Calu3 (cell line): ENCODE measurements at places on chromosomes 13 and 19. TPM values are rescaled to one million over a fixed set of nuclear protein-coding genes. Genes with fewer than 3 reads are reported as not detected.
A peak's percentile ranks its signal among the peaks of the same experiment; 100 is the strongest.

GRCh38 chr19:11674067-11674492, 64.7 kb downstream of the ZNF823 start:
- H3K36me3 ChIP-seq: peaks cover 5% of the 10 kb centered on the region
- H3K27ac ChIP-seq: no peak overlapping the region
- H3K27me3 ChIP-seq: no peaks in the 10 kb centered on the region
- no peak overlapping the region for H3K4me3 ChIP-seq
- no peak for DNase-seq

DNA sequence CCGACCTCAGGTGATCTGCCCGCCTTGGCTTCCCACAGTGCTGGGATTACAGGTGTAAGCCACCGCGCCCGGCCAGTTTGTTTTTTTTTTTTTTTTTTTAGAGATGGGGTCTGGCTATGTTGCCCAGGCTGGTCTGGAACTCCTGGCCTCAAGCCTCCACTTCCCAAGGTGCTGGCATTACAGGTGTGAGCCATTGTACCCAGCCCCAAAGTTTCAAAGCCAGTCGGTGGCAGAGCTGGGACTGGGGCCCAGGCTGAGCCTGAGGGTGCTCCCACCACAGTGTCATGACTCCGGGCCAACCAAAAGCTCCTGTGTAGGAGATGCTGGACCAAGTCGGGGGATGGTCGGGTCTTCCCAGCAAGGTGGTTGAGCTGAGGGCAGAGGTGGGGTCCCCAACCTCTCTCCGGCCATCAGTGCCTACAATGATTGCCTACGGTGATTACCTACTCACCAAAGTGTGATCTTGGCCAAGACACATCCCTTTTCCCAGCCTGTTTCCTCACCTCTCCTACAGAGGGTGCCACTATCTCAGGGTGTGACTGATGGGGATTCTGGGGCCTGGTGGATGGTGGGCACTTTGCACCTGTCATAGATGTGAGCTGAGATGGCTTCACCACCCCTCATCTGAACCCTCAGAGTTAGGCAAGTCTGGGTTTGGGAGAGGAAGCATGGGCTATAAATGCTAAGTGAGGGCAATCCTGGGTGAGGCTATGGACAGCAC, 5.9 kb upstream of the SAMD1 start:
- H3K27me3 ChIP-seq: no peaks in the 10 kb centered on the region
- H3K27ac ChIP-seq: no peak overlapping the region

GRCh38 chr19:4279530-4280422, 710 bp downstream of the SHD start:
- H3K4me1 ChIP-seq: no peaks in the 10 kb centered on the region
- H3K36me3 ChIP-seq: no peaks in the 10 kb centered on the region
- H3K4me3 ChIP-seq: peak overlapping the region; percentile 4
- DNase-seq: no peak
- no peak overlapping the region for H3K27ac ChIP-seq

DNA sequence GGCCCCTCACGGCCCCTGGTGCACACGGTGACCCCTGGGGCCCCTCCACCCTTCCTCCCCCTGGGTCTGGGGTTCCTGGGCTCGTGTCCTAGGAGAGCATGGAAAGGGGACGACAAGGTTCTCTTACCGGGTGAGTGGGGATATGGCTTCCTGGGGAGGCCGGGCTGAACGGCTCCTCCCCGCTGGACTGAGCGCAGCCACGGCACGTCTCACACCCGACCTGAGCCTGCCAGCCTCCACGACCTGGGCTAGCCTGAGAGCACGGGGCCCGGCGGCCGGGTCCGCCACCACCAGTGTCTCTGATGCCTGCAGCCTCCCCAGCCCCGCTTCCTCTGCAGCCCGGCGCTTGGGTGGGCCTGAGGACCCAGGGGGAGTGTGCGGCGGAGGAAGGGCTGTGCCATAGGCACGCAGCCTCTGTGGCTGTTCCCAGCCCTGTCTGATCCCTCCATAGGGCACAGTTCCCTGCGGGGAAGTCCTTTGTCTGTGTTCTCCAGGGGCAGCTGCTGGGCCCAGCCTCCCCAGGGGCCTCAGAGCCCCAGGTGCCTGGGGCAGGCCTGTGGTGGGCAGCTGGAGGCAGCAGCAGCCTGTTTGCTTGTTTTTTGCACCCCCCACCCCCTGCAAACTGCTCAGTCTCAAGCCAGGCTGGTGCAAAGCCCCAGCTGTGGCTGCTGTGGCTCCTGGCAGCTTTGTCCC, 15.0 kb downstream of the PLIN4 start:
- H3K36me3 ChIP-seq: peaks cover 36% of the 10 kb centered on the region
- H3K4me3 ChIP-seq: no peak overlapping the region
- DNase-seq: no peak
- H3K27me3 ChIP-seq: no peaks in the 10 kb centered on the region
- H3K27ac ChIP-seq: no peak overlapping the region
- H3K4me1 ChIP-seq: no peaks in the 10 kb centered on the region

DNA sequence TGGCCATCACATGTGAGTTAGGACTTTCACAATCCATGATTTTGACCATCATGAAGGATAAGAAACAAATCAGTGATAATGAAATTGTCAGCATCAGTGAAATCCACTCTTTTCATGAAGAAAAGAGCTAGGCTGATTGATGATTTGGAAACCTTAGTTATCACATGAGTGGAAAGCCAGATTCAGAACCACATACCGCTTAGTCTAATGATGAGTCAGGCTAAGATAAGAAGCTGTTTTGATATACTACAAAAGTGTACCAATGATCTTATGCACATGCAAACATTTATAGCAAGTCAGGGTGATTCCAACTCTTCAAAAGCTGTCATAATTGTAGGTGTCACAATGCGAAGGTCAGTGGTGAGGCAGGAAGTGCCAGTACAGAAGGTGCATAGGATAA, 519.3 kb downstream of the GPC6 start:
- H3K27me3 ChIP-seq: no peaks in the 10 kb centered on the region
- H3K4me3 ChIP-seq: no peak overlapping the region
- DNase-seq: no peak

- no peak within 1 kb of the TSS for H3K4me3 ChIP-seq
- no peak for DNase-seq
- no peaks in the 10 kb centered on the region for H3K4me1 ChIP-seq
- no peaks in the 10 kb centered on the region for H3K36me3 ChIP-seq
- peaks cover 98% of the 10 kb centered on the region for H3K27me3 ChIP-seq
- no peak within 1 kb of the TSS for H3K27ac ChIP-seq
These were observed at the start of gene CLC for GRCh38 chr19:39737891-39738290. TSS of gene CLC (minus strand) at chr19:39738029. CDS start at chr19:39737952, 77 bp downstream.

DNA sequence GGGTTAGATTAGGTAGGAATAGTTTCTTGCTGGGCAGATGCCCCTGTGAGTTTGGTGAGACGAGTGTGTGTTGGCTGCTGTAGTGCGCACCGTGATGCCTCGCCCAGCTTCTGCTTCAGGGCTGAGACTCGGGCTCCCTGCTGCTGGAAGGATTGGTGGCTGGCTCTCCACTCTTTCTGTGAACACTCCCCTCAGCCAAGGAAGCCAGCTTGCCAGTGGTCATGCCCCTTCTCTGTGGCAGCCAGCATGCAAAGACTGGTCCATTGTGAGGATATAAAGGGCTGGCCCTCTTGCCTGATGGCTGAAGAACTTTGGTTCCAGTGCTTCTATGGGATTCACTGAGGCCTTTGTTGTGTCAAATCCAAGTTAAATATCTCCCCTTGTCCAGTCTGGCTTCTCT, 2.9 kb upstream of the HTR2A start:
- H3K36me3 ChIP-seq: peaks cover 5% of the 10 kb centered on the region
- DNase-seq: no peak
- H3K4me1 ChIP-seq: peaks cover 16% of the 10 kb centered on the region
- H3K4me3 ChIP-seq: no peak overlapping the region

- H3K36me3 ChIP-seq: no peaks in the 10 kb centered on the region
- no peak overlapping the region for H3K4me3 ChIP-seq
- H3K27ac ChIP-seq: no peak overlapping the region
- H3K27me3 ChIP-seq: no peaks in the 10 kb centered on the region
- peaks cover 18% of the 10 kb centered on the region for H3K4me1 ChIP-seq
These were observed 31.1 kb upstream of the ATP12A start for GRCh38 chr13:24648983-24649687.

- no peaks in the 10 kb centered on the region for H3K27me3 ChIP-seq
- H3K27ac ChIP-seq: no peak overlapping the region
- H3K4me1 ChIP-seq: peaks cover 15% of the 10 kb centered on the region
- DNase-seq: no peak
- no peaks in the 10 kb centered on the region for H3K36me3 ChIP-seq
- H3K4me3 ChIP-seq: no peak overlapping the region
These were observed 221.9 kb upstream of the SLC10A2 start for GRCh38 chr13:103288114-103288513.

- DNase-seq: no peak
- H3K4me3 ChIP-seq: no peak overlapping the region
- no peaks in the 10 kb centered on the region for H3K27me3 ChIP-seq
- no peak overlapping the region for H3K27ac ChIP-seq
- no peaks in the 10 kb centered on the region for H3K36me3 ChIP-seq
These were observed 80.2 kb downstream of the SHISA2 start for GRCh38 chr13:25971459-25972145.

GRCh38 chr13:25186187-25186586, 14.1 kb upstream of the AMER2 start:
- no peaks in the 10 kb centered on the region for H3K4me1 ChIP-seq
- H3K4me3 ChIP-seq: no peak overlapping the region
- no peaks in the 10 kb centered on the region for H3K36me3 ChIP-seq
- DNase-seq: no peak

GRCh38 chr19:12856653-12857052, 18.3 kb downstream of the MAST1 start:
- peaks cover 10% of the 10 kb centered on the region for H3K27me3 ChIP-seq
- no peaks in the 10 kb centered on the region for H3K4me1 ChIP-seq
- H3K27ac ChIP-seq: no peak overlapping the region
- no peak overlapping the region for H3K4me3 ChIP-seq

DNA sequence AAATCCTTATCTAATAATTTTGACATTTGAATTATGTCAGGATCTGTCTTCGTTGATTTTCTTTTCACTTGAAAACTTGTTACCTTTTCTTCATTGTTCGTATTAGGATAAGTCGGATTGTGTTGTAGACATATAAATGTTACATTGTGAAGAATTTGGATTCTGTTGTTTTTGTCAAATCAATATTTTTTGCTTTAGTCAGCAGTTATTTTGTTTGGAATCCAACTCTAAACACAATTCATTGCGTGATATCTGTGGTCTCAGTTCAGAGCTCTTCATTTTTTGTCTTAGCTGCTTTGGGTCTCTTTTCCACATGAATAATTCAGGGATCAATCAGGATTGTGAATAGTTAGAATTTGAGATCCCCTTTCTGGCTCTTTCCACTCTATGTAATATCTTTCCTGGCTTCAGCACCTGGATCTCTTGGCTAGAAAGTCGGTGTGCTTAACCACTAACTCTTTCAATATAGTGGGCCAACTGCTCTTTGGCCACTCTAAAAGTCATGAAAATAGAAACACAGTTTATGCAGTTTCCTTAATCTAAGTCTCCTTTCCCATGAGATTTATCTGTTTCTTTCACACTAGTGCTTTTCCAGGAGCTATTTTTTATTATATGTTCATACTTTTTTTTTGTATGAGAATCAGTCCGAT, 2494.2 kb upstream of the PCDH20 start:
- no peaks in the 10 kb centered on the region for H3K27me3 ChIP-seq
- no peaks in the 10 kb centered on the region for H3K36me3 ChIP-seq
- H3K4me1 ChIP-seq: no peaks in the 10 kb centered on the region
- no peak overlapping the region for H3K27ac ChIP-seq
- no peak overlapping the region for H3K4me3 ChIP-seq

- peak; percentile 24 for DNase-seq
- H3K4me3 ChIP-seq: no peak overlapping the region
- H3K36me3 ChIP-seq: no peaks in the 10 kb centered on the region
- H3K4me1 ChIP-seq: no peaks in the 10 kb centered on the region
- H3K27ac ChIP-seq: no peak overlapping the region
These were observed 1466.1 kb downstream of the UQCRFS1 start for GRCh38 chr19:27746691-27747380.

GRCh38 chr13:41064493-41064892, 3.2 kb downstream of the WBP4 start:
- H3K27ac ChIP-seq: no peak overlapping the region
- peaks cover 47% of the 10 kb centered on the region for H3K36me3 ChIP-seq
- no peak for DNase-seq
- no peak overlapping the region for H3K4me3 ChIP-seq
- no peaks in the 10 kb centered on the region for H3K27me3 ChIP-seq

- DNase-seq: peak; percentile 88
- no peaks in the 10 kb centered on the region for H3K27me3 ChIP-seq
- H3K36me3 ChIP-seq: peaks cover 50% of the 10 kb centered on the region
- H3K27ac ChIP-seq: peak overlapping the region; percentile 89
These were observed 15.9 kb downstream of the ZNF787 start for GRCh38 chr19:56105090-56105701.

GRCh38 chr19:9523885-9524474, 14.5 kb downstream of the ZNF426 start:
- no peak overlapping the region for H3K4me3 ChIP-seq
- no peak overlapping the region for H3K27ac ChIP-seq
- DNase-seq: no peak
- no peaks in the 10 kb centered on the region for H3K4me1 ChIP-seq

DNA sequence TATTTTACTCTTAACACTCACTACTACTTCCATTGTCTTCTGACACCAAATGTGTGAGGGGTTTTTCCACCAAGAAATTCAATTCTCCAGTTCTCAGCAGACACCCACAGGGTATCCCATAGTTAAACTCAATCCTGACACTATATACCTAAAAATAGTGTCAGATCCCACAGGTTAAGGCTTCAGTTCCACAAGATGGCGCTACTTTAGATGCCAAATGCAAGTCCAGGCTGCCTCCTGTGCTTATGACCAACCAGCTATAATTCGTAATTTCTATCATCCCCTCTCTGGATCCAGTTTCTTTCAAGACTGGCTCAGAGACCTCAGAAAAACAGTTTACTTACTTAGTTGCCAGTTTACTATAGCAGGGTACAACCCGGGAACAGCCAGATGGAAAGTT, 1146.2 kb upstream of the SPRY2 start:
- H3K4me3 ChIP-seq: no peak overlapping the region
- H3K36me3 ChIP-seq: no peaks in the 10 kb centered on the region
- peak; percentile 0 for DNase-seq
- H3K27ac ChIP-seq: no peak overlapping the region
- no peaks in the 10 kb centered on the region for H3K27me3 ChIP-seq
- H3K4me1 ChIP-seq: no peaks in the 10 kb centered on the region

GRCh38 chr19:51203916-51204315, 21.0 kb upstream of the CD33 start:
- no peak for DNase-seq
- peaks cover 93% of the 10 kb centered on the region for H3K27me3 ChIP-seq
- no peak overlapping the region for H3K27ac ChIP-seq
- no peak overlapping the region for H3K4me3 ChIP-seq

LRP3 gene
- total RNA-seq: 0.59 and 1.5 TPM in 2 replicates

RNF113B gene
- not detected in 2 replicates for total RNA-seq

MEDAG gene
- 1.6 and 2.3 TPM in 2 replicates for total RNA-seq

FGF9 gene
- 0.32 TPM in 1 of 2 replicates, not detected in the other for total RNA-seq

ZNF302 gene
- 20.1 and 23.2 TPM in 2 replicates for total RNA-seq

PSG3 gene
- total RNA-seq: 0.20 TPM in 1 of 2 replicates, not detected in the other
